ENCODE measurements at places on chromosomes 7 and 10.

GRCh38 chr7:115410434-115410820 is 488.5 kb downstream of the MDFIC start:
- ATAC-seq: no peak

DNA sequence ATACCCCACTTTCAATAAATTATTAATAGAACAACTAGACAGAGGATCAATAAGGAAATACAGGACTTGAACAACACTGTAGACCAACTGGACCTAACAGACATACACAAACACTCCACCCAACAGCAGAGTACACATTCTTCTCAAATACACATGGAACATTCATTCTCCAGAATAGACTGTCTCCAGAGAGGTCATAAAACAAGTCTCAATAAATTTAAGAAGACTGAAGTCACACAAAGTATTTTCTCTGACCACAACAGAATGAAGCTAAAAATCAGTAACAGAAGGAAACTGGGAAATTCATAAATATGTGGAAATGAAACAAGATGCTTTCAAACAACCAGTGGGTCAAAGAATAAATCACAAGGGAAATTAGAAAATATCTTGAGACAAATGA is 119.8 kb downstream of the SMURF1 start:
- ATAC-seq: no peak

GRCh38 chr10:4658777-4659176 is 167.2 kb upstream of the AKR1E2 start:
- no peak for ATAC-seq

DNA sequence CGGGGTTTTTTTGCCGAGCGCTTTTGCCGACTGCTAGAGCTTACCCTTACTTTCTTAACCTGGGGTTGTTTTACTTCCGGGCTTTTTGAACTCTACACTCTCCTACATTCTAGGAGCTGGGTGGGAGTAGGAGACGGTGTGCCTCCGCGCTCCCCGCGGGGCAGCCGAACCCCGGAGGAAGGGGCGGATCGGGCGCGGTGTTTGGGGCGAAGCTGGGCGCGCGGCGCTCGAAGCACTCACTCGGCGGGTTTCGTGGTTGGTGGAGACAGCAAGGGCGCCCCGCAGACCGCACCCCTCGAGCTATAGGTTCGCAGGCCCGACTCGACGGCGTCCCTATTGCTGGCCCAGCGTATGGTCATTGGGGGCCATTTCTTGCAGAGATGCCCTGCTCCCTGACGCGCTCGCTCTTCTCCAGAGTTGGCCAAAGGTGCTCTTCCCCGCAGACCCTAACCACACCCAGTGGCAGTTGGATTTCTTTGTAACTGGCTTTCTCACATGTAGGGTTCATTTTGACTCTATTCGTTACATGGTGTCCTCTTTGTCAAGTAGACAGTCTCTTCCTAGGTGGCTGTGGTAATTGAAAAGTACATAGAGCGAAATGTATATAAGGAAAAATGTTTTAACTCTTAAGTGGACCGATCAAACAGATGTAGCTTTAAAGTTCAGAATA is 364 bp downstream of the ZNF518A start:
- peak; percentile 89 for ATAC-seq

DNA sequence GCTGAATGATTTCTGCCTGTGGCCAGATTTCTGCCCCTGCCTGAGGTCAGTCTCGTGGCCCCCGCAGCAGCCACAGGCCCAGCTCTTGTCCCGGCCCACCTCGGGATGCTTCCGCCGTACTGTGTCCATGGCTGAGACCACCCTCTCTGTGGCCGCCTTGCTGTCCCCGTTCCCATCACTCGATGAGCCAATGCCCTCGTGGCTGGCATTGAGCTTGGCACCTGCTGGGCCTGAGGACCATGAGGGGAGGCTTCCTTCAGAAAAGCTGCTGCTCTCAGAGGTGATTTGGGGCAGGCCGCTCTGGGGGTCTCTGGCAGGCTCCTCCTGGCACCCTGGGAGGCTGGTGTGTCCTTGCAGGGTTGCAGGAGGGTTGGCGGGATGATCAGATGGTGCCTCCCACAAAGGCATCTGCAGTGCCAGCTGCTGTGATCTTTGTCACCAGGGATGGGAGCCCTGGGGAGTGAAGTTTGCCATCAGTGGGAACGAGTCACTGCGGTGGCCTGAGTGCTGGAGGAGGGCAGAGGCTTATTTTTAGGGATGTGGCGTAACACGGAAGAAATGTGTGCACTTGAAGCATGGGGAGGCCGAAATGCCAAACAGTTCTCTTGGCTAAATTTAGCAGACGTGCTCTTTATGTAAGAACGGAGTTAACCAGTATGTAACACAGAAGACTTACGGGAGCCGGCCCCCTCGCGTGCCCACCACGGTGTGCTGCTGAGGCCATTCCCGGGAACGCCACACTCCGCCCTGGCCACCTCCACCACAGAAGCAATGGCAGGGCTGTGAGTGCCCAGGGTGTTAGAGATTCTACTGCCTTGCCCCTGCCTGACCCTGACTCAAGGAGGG is 47.7 kb downstream of the VIPR2 start:
- ATAC-seq: no peak

DNA sequence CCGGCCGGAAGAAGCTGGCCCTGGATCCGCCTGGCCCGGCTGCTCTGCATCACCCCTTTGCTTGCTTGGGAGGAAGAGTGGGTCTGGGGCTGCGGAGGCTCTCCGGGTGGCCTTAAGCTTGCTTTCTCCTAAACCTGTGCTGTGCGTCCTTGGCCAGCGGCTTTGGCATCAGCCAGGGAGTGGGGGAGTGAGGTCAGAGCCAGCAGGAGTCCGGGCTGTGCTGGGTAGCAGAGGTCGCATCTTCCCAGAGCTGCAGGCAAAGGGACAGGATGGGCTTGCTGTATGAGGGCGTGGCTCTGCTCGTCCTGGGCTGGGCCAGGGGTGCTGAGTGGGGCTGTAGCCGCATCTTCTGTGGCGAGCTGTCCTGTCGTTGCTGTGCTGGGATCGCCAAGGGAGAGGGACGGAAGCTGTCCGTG is 21.1 kb downstream of the BNIP3 start:
- peak; percentile 27 for ATAC-seq

GRCh38 chr7:73382934-73383503 is 50.6 kb upstream of the FZD9 start:
- ATAC-seq: no peak

- ATAC-seq: no peak
Measured at GRCh38 chr7:1977876-1978441, 254.8 kb downstream of the MAD1L1 start.

- ATAC-seq: no peak
Measured at GRCh38 chr10:69684020-69684980, 54.3 kb downstream of the FAM241B start.

DNA sequence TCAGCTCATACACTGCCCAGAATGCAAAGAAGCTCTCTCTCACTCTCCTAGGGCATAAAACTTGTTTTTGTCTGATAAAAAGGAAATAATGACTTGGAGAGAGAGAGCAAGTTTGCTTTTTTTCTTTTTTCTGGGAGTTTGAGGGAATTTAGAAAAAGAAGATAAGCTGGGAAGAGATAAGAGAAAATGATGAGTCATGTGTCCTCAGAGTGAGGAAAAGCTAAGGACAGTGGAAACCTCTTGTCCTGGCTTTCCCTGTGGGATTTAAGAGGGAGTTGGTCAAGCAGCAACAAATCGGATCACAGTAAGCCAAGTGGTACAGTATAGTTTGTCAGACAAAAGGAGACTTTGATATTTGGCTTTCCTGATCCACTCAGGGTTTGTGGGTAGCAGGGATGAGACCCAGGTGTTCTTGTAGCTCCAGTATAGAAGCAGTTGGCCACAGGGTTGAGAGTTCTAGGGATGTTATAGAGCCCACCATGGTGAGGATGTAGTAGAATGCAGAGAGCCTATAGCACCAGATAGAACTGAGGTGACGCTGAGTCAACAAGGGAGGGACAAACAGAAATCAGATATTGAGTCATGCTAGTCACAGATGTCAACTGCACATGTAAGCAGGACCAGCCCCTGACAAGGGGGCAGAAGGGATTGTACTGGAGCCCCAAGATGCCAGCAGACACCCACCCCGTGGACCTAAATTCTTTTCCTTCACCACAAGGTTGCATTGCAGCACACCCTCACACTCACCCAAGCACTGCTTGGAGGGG is 219.3 kb upstream of the TAC1 start:
- peak; percentile 34 for ATAC-seq

DNA sequence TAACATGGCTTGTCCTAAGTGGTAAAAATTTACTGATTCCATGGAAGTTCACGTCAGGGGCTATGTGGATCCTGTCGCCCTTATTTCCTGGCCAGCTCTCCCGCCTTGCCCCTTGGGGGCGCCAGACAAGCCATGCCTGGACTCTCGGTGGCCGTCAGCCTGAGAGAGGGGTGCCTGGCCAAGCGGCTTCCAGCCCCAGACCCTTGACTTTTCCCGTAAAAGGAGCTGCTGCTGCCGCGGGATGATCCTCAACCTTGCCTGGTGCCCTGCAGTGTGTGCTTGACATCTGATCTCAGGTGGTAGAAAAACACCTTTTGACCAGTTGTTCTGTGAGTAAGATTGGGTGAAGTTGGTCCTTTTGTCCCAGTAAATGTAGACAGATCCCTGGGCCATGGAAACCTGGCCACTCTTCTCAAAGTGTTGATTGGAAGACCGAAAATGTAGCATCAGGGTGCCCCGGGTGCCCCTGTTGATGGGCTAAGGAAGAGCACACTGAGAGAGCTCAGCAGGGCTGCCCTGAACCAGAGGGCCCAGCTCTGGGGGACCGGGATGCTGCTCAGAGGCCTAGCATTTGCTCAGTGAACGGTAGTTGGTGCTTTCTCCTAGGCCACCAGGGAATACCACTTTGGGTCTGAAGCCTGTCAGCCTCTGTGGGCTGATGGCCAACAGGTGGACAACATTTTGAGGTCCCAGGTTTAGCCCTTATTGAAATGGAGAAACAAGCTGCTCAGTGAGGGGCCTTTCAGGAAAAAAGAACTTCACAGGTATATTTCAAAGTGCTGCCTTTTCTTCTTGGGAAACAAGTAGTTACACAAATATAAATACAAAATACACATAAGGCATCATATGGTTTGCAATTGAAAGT is 162.5 kb downstream of the LRMDA start:
- no peak for ATAC-seq

- ATAC-seq: no peak
Measured at GRCh38 chr10:4947039-4947634, 16.1 kb upstream of the AKR1C1 start.

Data from stimulated activated memory B cell treated with anti-CD40 and anti-IgM and Interleukin-4, amounts not matched to agents 10 μg/mL and 1 μg/mL and 100 μg/mL, for 72 hours (primary cell).